ENCODE measurements at places on chromosomes 6 and 20.

DNA sequence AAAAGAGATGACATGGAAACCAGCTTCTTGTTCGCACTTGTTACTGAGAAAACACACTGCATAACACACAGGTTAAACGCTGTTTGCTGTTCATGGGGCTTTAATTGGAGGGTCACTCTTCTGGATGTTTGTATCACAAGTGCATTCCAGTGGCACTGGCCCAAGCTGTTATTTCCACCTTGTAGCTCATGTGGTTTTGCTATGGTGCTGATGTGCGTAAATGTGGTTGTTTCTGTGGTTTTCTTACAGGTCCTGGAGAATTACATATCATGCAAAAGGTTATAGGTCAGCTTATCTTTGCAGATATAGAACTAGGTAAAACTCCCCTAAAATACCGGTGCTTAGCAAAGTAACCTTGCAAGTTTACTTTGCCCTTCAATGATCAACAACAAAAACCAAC is 89.3 kb upstream of the AHI1 start:
- DNase-seq: peak; percentile 4

DNA sequence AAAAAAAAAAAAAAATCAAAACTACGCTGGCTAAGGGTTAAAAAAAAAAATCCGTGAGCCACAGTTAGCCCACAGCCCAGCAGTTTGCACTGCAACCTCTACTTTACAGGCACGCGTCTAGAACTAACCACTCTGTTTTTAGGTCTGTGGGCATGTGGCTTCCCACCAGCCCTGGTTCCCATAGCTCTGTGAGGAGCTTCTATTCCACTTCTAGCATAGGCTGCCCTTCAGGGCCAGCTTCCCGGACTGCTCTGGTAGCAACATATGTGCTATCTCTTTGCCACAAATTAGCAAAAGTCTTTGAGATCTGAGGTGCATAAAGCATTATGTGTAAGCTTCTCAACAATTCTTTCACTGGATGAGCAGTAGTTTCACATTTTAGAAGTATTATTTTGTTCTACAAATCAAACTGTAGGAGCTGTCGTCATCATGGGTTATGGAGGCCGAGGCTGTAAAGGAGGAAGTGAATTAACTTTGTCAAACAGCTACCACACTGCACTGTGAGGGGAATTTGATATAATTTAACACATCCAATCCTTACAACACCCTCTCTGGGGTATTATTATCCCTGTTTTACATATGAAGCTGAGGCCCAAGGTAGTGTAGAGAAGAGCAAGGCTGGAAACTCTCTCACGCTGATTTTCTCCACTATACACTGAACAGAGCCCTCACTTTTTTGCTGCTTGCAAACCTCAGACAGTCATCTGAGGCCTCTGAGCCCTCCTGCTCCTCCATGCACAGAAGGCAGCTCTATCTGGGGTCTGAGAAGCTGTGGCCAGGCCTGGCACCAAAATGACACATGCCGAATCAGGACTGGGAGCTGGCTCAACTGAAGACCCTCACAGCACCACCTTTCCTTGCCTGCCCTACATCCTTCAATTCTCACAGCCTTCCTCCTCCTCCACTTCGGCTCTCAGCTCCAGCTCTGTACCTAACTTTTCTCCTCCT is 35.4 kb downstream of the MAN1A1 start:
- DNase-seq: no peak

DNA sequence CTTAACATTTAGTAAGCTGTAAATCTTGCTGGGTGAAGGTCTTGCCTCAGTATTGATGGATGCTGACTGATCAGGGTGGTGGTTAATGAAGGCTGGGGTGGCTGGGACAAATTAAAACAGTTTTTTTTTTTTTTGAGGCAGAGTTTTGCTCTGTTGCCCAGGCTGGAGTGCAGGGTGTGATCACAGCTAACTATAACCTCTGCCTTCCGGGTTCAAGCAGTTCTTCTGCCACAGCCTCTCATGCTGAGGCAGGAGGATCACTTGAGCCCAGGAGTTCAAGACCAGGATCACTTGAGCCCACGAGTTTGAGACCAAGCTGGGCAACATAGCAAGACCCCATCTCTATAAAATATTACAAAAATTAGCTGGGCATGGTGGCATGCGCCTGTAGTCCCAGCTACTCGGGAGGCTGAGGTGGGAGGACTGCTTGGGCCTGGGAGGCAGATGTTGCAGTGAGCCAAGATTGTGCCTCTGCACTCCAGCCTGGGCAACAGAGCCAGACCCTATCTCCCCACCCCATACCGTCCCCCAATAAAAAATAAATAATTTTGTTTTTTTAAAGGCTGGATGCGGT is 67.2 kb downstream of the NCOA3 start:
- DNase-seq: no peak

DNA sequence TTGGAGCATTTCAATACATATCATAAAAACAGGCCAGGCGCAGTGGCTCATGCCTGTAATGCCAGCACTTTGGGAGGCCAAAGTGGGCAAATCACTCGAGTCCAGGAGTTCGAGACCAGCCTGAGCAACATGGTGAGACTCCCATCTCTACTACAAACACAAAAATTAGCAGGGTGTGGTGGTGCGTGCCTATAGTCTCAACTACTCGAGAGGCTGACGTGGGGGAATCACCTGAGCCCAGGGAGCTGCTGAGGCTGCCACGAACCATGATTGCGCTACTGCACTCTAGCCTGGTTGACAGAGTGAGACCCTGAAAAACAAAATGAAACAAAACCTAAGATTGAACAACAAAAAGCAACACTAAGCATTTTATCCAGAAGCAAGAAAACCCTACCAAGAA is 47.2 kb downstream of the BACH2 start:
- DNase-seq: peak; percentile 40

DNA sequence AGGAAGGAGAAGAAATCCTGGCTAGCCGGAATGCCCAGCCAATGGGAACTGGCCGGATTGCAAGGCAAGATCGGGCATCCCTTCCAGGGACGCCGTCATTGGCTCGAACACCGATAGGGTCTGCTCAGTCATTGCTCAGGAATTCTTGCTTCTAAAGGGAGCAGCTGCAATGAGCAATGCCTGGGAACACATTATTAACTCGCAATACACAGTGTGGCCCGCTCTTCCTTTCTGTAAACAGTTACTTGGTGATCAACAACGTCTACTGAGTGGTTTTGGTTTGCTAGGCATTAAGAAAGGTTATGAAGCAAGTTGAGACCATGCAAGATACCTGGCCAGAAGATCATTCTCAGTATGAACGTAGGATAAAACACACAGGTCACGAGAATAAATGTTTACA is 165.4 kb upstream of the CITED2 start:
- no peak for DNase-seq

All from activated T-cell treated with anti-CD3 and anti-CD28 coated beads for 24 hours (primary cell).